ENCODE measurements at places on chromosomes 4 and X.

GRCh38 chr4:16056681-16057385, 27.0 kb downstream of the PROM1 start:
- no peak for DNase-seq

DNA sequence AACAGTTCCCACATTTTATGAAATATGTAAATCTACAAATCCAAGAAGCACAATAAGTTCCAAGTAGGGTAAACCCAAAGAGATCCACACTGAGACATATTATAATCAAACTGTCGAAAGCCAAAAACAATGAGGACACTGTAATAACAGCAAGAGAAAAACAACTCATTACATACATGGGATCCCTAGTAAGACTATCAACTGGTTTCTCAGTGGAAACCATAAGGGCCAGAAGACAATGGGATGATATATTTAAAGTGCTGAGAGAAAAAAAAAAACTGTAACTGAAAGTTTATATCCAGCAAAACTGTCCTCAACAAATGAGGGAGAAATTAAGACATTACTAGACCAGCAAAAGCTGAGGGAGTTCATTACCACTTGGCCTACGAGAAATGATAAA, 34.7 kb downstream of the GLRA2 start:
- no peak for DNase-seq

DNA sequence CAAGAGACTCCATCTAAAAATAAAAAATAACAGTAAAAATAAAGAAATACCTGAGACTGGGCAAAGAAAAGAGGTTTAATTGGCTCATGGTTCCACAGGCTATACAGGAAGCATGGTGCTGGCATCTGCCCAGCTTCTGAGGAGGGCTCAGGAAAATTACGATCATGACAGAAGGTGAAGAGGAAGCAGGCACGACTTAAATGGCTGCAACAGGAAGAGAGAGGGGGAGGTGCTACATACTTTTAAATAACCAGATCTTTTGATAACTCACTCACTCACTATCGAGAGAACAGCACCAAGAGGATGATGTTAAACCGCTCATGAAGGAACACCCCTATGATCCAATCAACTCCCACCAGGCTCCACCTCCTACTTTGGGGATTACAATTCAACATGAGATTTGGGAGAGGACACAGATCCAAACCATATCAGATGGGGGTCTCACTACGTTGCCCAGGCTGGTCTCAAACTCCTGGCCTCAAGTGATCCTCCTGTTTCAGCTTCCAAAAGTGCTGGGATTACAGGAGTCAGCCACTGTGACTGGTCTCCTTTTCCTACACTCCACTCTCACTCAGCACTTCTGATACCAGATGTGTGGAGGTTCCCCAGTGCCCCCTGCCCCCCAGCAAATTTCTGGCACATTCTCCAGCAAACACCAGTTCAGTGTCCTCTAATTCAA, 11.9 kb upstream of the ZNF157 start:
- no peak for DNase-seq

- DNase-seq, result no peak
Observed at GRCh38 chrX:99653352-99653751, 756.7 kb downstream of the PCDH19 start.

GRCh38 chr4:158176108-158176507, 3.3 kb upstream of the GASK1B start:
- DNase-seq, result no peak

DNA sequence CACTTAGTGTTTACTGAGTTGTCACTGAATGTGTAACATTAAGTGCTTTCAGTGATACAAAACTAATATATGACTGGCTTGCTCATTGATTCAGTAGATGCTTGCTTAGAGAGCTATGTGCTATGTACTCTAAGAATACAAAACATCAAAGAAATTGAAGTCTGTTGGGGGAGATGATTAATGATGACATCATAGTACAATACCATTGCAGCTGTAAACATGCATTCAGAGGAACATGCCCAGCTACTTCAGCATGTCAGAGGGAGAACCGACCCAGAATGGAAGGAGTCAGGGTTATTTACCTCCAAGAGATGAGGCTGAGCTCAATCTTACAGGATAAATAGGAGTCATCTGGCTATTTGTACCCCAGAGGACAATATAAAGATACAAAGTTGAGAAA, 290.8 kb downstream of the TENM3 start:
- no peak for DNase-seq

GRCh38 chr4:165738571-165738970, 134.5 kb upstream of the TLL1 start:
- DNase-seq, result no peak

DNA sequence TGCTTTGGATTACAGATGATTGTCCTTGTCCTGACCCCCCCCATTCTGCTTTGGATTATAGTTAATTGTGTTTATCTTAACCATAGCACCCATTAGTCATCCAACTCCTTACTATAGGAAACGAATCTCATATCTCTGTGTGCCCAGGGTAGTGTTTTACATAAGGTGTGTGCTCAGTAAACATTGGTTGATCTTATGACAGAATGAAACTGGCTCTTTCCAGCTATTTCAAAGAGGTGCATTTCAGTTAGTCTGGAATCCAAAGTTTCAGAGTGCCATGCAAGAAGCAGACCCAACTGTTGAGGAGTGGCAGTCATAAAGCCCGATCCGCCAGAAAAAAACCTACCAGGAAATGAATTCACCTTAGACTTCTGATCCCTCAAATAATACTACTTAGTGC, 14.7 kb downstream of the TRIM2 start:
- no peak for DNase-seq

GRCh38 chr4:85555206-85555605, 80.3 kb downstream of the ARHGAP24 start:
- DNase-seq, result no peak

DNA sequence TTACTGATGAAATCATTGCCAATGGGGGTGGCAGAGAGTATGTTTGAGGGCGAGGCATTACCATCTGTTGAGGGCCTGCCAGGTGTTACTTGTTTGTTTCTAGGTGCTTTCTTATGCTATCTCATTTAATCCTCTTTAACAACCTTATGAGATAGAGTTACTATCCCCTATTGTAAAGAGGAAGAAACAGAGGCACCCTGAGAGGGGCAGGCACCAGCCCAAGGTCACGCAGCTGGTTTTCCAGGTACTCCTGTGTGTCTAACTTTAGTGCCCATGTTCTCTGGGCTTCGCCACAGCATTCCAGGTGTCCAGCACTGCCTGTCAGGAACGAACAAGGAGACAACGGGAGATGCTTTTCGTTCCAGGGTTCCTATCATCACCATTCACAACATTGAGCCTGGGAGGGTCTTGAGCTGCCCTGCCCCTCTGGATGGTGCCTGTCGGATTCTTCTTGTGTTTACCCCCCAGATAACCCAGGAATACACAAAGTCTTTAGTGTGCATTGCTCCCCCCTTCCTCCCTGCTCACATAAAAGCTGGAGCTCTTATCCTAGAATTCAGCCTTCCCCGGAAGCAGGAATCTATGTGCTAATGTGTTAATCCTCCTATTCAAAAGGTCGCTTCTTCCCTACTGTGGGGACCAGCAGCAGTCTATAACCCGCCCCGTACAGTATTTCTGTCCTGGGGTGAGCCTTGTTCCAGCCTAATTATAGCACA, 24.9 kb upstream of the GPC4 start:
- DNase-seq, result no peak

GRCh38 chr4:80788798-80789197, 241.7 kb upstream of the BMP3 start:
- no peak for DNase-seq

DNA sequence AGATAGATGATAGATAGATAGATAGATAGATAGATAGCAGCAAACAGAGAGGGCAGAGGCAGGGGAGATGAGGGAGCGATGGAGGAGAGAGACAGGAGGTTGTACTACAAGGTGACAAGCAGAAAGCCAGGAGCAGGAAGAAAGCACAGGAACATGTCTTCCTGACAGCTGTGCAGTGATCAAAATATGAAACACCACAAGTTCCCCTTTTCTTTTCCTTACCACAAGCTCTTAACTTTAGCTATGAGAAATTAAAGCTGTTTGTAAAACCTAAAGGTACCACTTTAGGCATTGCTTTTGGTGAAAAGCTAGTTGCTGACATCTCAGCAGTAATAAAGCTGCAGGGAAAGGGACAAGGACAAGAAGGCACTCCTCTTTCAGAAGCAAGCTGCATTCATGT, 9.1 kb upstream of the MAGED4B start:
- no peak for DNase-seq

DNA sequence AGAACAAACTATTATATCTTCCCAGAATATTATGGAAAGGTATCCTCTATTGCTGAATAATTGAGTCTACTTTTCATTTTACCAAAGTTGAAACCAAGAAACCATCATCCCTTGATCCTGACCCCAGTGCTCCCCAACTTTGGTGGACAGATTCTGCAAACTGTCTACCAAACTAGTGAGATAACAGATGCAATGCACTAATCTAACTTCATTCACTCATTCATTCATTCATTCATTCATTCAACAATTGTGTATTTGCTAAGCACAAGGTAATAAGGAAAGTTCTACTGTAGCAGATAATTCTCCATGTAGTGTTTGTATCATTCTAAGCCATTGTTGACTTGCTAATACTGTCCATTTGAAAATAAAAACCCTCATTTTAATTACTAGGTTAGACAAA, 150.6 kb downstream of the UNC5C start:
- no peak for DNase-seq

DNA sequence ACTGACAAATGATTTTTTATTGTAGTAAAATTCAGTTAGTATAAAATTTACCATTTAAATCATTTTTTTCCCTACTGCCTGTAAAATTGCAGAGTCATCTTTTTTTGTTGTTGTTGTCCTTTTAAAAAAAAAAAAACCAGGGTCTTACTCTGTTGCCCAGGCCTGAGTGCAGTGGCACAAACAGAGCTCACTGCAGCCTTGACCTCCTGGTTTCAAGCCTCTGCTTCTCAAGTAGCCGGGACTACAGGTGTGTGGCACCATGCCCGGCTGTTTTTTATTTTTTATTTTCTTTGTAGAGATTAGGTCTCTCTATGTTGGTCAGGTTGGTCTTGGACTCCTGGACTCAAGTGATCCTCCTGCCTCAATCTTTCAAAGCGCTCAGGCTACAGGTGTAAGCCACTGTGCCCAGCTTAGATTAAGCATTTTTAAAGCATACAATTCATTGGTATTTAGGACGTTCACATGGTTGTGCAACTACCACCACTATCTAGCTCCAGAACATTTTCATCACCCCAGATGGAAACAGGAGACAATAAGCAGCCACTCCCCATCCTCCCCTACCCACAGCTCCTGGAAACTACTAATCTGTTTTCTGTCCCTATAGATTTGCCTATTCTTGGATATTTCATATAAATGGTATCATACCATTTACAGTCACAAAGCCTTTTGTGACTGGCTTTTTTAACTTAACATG, 59.7 kb upstream of the PGRMC2 start:
- no peak for DNase-seq

DNA sequence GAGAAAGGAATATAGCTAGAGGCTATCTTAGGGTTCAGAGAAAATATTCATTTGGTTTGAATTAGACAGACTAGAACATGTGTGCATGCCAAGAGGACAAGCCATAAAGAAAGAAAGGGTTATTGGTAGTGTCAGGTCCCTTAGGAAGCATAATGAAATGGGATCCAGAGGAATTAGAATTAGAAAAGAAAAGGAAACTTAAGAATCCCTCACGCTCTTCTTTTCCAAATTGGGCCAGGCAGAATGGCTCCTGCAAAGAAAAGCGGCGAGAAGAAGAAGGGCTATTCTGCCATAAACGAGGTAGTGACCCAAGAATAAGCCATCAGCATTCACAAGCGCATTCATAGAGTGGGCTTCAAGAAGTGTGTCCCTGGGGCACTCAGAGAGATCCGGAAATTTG, 4.9 kb upstream of the ABCG2 start:
- DNase-seq, result no peak

GRCh38 chrX:42220083-42220482, 296.7 kb upstream of the CASK start:
- DNase-seq, result no peak

GRCh38 chr4:143438710-143439109, 74.8 kb upstream of the SMARCA5 start:
- DNase-seq, result no peak

DNA sequence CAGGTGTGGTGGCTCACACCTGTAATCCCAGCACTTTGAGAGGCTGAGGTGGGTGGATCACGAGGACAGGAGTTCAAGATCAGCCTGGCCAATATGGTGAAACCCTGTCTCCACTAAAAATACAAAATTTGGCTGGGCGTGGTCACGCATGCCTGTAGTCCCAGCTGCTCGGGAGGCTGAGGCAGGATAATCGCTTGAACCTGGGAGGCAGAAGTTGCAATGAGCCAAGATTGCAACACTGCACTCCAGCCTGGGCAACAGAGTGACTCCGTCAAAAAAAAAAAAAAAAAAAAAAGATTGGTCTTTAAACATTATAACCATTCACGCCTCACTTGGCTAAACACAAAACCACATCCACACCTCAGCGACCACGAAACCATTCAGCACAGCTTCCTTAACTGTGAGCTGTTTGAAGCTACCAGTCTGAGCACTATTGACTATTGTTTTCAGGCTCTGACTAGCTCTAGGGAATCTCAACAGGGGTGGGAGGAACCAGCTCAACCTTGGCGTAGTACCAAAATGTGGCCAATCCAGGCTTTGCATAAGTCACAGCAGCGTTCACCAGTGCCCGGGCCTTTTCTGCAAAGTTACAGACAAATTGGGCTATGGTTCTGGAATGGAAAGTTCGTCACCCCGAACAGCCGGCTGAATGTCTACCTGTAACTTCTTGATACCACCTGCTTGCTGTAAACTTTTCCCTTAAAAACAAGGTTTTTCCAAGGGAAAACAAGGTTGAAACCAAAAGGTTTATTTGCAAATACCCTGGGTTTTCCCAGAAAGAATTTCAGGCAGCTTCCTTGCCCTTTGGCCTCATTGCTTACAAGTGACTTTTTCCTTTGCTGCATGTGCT, 73.6 kb upstream of the DHX15 start:
- DNase-seq, result no peak

- no peak for DNase-seq
Observed at GRCh38 chr4:68466751-68467150, 19.5 kb downstream of the TMPRSS11E start.

- DNase-seq, result no peak
Observed at GRCh38 chrX:3293251-3293650, 53.2 kb downstream of the MXRA5 start.

GRCh38 chr4:10336471-10336870, 120.8 kb downstream of the ZNF518B start:
- no peak for DNase-seq

GRCh38 chr4:176256921-176257320, 12.1 kb downstream of the ASB5 start:
- no peak for DNase-seq

DNA sequence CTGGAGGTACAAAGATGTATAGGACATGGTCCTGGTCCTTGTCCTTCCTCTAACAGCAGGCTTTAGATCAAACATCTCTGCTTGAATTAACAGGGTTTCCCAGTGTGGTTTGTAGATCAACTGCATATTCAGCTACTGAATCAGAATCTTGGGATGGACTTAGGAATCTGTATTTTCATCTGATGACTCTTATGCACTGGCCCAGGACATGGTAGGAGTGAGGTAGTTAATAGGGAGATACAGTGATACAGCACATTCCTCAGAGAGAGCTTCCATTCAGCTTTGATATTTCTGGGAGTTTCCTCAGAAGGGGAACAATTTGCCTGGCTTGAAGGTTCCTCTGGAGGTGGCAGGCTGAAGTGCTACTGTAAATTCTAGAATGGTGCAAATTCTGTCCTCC, 203.1 kb downstream of the LARP7 start:
- no peak for DNase-seq
